ENCODE measurements at places on chromosomes 1 and 21.
A peak's percentile ranks its signal among the peaks of the same experiment; 100 is the strongest.

DNA sequence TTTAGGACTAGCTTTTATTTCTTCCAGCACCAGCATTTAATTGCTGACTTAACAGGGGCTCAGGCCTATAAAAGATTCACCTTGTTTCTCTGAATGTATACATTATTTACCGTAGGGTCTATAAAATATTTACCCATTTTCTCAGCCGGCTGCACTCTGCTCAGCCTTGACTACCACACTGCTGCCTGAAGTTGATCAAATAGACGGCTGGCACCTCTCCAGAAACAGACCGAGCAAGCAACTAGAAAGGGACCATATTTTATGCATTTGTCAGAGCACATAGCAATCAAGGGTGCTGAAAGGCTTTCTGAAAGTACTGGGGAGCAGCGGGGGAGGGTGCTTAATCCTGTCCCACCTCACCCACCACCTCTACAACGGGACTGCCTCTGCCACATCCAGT lies 64.7 kb upstream of the FGGY start:
- no peak for DNase-seq

- peak; percentile 18 for DNase-seq
Observed at GRCh38 chr1:150322310-150322709, 977 bp downstream of the PRPF3 start.

DNA sequence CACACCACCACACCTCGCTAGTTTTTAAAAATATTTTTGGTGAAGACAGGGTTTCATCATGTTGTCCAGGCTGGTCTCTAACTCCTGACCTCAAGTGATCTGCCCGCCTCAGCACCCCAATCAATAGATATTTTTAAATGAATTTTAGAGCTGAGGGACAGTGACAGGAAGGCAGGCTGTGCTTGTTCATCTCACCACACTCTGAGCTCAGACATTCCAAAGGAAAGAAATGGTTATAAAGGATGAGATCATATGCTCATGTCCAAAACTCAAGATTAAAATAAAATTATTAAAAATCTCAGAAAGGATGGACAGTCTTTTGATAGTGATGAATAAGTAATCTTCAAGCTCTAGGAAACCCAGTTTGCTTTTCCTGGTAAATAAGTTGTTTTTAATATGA lies 40.9 kb downstream of the L1TD1 start:
- DNase-seq, result no peak

GRCh38 chr1:1358433-1359271 lies at the start of gene MXRA8:
Gene MXRA8, minus strand, starts transcription at chr1:1358555. Its CDS starts 51 bp downstream, at chr1:1358504.
- no peak for DNase-seq

- no peak for DNase-seq
Observed at GRCh38 chr1:38138498-38139233, 92.1 kb upstream of the POU3F1 start.

GRCh38 chr1:227094249-227094966 lies 154.3 kb downstream of the COQ8A start:
- no peak for DNase-seq

DNA sequence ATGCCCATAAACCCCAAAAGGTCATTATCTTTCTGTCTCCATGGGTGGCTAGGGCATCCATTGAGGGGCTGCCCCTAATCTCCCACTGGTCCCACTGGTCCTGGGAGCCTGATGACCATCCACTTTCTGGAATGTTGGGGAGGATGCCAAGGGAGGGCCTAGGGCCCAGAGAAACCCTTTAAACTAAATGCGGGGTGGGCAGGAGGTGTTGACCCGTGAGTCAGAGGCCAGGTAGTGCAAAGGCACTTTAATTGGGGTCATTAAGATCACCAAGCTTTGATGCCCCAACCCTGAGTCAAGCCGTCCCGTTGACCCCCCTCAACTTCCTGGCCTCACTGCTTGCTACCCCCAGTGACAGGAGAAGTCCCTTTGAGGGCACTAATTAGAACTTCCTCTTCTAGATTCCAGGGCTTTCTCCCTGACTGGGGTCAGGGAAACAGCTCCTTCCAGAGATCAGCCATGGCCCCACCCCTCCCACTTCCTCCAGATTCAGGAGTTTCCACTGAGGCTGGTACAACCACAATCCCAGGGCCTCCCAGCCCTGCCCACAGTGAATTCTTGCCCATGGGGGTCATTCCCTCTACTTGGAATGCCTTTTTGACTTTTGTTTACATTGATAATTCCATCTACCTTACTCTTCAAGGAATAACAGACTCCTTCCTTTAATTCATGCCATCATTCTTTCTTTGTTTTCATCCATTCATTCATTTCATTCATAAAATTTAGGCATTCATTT lies 15.5 kb upstream of the SERINC2 start:
- no peak for DNase-seq

GRCh38 chr1:175708787-175709186 lies 34.6 kb downstream of the TNR start:
- no peak for DNase-seq

DNA sequence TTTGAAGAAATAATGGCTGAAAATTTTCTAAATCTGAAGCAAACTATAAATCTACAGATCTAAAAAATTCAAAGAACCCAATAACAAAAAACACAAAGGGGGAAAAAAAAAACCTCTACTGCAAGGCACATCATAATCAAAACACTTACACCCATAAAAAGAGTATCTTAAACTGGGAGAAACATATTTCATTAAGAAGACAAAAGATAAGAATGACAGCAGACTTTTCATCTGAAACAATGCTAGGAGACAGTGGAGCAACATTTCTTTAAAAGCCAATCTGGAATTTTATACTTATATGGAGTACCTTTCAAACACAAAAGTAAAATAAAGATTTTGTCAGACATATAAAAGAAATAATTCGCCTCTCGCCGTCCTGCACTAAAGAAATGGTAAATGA lies 49.1 kb downstream of the COP1 start:
- DNase-seq, result no peak

DNA sequence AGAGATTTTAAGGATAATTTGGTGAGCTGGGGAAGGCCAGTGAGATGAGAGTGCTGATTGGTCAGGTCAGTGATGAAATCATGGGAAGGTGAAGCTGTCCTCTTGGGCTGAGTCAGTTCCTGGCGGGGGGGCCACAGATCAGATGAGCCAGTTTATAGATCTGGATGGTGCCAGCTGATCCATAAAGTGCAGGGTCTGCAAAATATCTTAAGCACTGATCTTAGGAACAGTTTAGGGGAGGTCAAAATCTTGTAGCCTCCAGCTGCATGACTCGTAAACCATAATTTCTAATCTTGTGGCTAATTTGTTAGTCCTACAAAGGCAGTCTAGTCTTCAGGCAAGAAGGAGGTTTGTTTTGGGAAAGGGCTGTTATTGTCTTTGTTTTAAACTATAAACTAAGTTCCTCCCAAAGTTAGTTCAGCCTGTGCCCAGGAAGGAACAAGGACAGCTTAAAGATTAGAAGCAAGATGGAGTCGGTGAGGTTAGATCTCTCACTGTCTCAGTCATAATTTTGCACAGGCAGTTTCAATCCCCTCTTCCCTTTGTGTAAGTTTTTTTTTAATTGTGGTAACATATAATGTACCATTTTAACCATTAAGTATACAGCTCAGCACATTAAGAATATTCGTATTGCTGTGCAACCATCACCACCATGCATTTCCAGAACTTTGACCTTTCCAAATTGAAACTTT lies 39.4 kb downstream of the PTAFR start:
- no peak for DNase-seq

DNA sequence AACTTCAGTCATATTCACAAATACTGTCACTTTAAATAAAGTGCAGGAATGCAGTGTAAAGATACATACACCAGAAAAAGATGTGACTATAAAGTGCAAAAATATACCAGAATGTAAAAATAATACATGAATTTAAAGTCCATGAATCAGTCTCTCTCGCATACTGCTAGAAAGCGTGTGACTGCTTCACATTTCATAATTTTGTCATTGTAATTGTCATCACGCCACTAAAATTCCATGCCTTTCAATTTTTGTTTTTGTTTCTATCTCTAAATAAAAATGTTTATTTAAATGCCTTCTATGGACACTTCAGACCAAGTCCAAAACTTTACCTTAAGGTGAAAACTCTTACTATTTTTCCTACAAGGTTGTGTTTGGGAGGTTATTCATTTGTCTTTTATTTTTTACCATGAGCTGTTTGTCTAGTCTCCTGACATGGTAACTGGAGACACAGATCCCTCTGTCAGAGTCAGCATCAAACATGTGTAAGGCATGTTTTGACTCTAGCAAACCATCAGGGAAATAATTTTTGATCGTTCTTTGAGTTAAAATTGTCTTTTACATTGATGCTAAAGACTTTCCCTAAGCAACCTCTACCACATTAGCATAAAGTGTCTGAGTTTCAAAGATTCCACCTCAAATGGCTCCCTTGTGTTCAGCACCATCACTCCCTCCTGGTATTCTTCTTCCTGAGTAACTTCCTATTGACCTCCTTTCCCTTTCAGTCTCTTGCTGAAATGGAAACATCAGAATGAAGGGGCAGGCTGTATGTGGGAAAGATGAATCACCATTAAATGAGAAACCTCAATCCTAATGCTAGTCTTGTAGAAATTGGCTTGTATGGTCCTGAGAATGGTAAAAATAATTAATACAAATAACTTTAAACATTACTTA lies 14.0 kb upstream of the AIM2 start:
- DNase-seq, result no peak

GRCh38 chr1:226495716-226496115 lies 52.8 kb upstream of the STUM start:
- DNase-seq, result no peak

- no peak for DNase-seq
Observed at GRCh38 chr1:13922466-13923110, 222.6 kb downstream of the PRDM2 start.

DNA sequence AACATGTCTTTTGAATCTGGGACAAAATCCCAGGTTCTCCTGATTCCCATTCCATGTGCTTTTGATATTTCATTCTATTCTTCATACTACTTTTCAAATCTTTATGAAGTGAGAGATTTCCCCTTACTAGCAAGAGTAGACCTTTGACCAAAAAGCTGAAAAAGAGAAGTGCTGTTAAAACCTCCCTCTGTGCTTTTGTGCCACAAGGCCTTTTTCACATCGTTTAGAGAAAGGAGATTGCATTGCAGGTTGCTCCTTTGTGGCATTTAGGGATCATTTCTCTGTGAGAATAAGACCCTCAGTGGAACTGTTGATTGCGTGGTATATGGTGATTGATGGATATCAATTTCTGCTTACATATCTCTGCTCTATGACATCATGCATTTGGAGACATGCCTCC lies 148.8 kb downstream of the TGFB2 start:
- DNase-seq, result no peak

GRCh38 chr1:156515956-156516355 lies 15.4 kb upstream of the MEF2D start:
- no peak for DNase-seq

- no peak for DNase-seq
Observed at GRCh38 chr1:30786264-30786991, 28.9 kb upstream of the LAPTM5 start.

GRCh38 chr1:240539769-240540414 lies 72.1 kb downstream of the GREM2 start:
- no peak for DNase-seq

- no peak for DNase-seq
Observed at GRCh38 chr1:97610748-97611147, 310.1 kb downstream of the DPYD start.

DNA sequence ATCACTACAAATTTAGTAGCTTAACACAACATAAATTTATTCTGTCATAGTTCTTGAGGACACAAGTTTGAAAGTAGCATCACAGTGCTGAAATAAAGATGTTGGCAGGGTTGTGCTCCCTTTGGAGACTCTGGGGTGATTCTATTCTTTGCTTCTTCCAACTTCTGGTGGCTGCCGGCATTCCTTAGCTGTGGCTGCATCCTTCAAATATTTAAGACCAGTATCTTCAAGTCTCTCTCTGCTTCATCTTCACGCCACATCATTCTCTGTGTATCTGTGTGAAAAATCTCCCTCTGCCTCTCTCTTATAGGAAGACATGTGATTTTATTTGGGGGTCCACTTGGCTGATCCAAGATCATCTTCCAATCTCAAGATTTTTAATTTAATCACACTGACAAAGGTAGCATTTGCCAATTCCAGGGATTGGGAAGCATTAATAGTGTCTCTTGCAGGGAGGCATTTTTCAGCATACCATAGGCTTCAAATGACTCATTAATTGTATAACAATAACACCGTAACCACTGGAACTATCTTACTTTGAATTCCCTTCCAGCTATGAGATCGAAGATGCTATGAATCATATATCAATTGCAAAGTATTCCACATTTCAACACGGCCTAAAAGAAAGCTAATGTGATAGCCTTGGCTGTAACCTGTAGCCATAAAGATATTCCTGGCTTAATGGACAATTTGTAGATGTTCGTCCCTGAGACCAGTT lies 74.6 kb downstream of the DPT start:
- no peak for DNase-seq

- no peak for DNase-seq
Observed at GRCh38 chr1:194052514-194053338, 866.3 kb upstream of the B3GALT2 start.

DNA sequence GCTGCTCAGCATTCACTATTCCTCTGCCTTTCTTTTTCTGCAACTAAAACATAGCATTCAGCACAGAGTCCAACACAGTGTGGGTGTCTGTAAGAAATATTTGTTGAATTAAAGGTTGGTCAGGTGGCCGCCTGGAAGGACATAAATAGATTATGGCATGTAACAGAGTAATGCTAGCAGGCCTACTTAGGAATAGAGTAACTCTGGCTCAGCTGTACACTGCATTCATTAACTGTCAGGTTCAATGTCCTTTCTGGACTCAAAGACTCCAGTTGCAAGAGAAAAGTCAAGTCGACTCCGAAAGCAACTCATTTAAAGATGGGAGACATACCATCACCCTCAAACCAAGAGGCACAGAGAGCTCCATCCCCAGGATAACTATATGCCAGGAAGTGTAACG lies 116.0 kb downstream of the LMX1A start:
- no peak for DNase-seq

DNA sequence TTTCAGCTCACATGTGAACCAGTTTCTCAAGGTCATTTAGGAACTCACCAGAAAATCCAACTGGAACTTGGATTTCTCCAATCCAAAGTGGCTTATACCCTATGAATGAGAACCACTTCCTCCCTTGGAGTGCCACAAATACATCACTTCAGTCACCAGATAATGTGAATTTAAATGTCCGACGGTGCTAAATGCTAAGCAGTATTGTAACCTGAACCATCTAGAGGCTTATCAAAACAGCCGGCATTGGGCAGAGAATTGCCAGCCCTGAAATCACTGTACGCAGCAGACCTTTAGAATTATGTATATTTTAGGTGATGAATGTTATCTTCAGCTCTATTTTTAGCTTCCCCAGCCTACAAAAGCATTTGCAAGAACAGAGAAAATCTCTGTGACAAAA lies 76.8 kb upstream of the COX20 start:
- DNase-seq, result no peak

GRCh38 chr1:208977012-208977411 lies 606.5 kb upstream of the CAMK1G start:
- DNase-seq, result no peak

All from stimulated activated CD4-positive, alpha-beta T cell treated with anti-CD3 and anti-CD28 coated beads, Interleukin-15, amount 100 ng/mL, for 48 hours (primary cell).